SHP77 (cell line): ENCODE measurements at places on chromosomes 13 and 19.

DNA sequence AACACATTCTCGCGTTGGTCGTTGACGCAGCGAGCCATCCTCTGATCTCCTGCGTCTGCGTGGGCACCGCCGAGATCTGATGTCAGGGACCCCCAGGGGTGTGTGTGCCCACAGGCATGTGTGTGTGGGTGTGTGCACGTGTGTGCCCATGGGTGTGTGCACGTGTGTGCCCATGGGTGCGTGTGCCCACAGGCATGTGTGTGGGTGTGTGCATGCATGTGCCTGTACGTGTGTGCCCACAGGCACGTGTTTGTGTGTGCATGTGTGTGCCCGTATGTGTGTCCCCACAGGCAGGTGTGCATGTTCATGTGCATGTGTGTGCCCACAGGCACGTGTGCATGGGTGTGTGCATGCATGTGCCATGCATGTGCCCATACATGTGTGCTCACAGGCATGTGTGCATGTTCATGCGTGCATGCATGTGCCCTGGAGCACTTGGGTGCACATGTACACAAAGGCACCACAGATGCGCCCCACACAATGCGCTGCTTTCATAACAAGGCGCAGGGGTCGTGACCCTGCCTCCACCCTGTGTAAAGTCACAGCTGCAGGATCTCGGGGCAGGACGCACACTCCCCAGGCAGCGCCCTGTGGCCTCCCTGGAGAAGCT lies 77.5 kb downstream of the RASA3 start:
- DNase-seq, result no peak

DNA sequence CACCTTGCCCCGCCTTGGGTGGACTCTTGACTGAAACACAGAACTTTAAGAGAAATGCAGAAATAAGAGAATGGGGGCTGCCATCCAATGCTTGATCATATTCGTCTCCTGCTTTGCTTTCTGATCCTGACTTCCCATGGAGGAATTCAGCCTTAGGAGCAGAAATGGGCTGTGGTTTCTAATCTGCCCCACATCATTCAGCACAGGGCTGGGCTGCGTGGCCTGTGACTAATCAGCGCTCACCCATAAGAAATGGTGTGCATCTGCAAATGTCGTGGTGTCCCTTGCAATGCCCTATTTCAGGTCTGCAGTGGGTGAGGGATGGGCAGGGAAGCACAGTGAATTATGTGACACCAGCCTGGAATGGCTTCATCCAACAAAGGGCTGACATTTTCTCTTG lies 60.7 kb upstream of the URI1 start:
- no peak for DNase-seq

GRCh38 chr13:109817591-109818535 lies 31.5 kb upstream of the IRS2 start:
- no peak for DNase-seq

GRCh38 chr13:111159362-111160320 lies 44.5 kb downstream of the ARHGEF7 start:
- no peak for DNase-seq

- DNase-seq, result no peak
Measured at GRCh38 chr13:78601124-78601873, 2.1 kb downstream of the POU4F1 start.
